ENCODE measurements at places on chromosomes 2 and 18. TPM values are rescaled to one million over a fixed set of nuclear protein-coding genes. Genes with fewer than 3 reads are reported as not detected.

GRCh38 chr2:109374548-109375130, 239.1 kb downstream of the SEPTIN10 start:
- DNase-seq, result no peak

GRCh38 chr2:86562485-86562921, 740 bp downstream of the CHMP3 start:
- DNase-seq, result no peak

Gene PLEKHH2
- polyA plus RNA-seq, result 1.1 TPM

- DNase-seq, result no peak
Observed at GRCh38 chr2:160224060-160224459, 24.0 kb upstream of the ITGB6 start.

DNA sequence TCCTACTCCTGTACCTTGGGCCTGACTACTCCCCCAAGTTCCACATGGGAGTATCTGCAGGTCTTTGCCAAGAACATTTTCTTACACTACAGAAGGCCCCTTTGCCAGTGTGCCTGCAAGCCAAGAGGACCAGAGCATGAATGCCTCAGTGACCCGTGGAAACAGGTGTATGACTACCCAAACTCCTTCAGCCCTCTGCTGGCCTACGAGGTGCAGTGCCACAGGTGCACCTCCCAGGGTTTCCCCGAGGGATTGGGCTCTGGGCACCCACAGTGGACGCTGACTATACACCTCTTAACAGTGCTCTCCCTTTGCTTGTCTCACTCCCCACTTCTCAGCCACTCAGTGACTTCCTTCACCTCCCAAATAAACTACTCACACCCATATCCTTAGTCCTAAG, 91.4 kb downstream of the COL6A3 start:
- DNase-seq, result no peak

Gene SOWAHC
- polyA plus RNA-seq, result 7.4 TPM

Gene NAT8
- not detected for polyA plus RNA-seq

Gene HOXD12
- not detected for polyA plus RNA-seq

Gene MDH1B
- polyA plus RNA-seq, result 1.3 TPM
